ENCODE measurements at places on chromosomes 12 and 14.

DNA sequence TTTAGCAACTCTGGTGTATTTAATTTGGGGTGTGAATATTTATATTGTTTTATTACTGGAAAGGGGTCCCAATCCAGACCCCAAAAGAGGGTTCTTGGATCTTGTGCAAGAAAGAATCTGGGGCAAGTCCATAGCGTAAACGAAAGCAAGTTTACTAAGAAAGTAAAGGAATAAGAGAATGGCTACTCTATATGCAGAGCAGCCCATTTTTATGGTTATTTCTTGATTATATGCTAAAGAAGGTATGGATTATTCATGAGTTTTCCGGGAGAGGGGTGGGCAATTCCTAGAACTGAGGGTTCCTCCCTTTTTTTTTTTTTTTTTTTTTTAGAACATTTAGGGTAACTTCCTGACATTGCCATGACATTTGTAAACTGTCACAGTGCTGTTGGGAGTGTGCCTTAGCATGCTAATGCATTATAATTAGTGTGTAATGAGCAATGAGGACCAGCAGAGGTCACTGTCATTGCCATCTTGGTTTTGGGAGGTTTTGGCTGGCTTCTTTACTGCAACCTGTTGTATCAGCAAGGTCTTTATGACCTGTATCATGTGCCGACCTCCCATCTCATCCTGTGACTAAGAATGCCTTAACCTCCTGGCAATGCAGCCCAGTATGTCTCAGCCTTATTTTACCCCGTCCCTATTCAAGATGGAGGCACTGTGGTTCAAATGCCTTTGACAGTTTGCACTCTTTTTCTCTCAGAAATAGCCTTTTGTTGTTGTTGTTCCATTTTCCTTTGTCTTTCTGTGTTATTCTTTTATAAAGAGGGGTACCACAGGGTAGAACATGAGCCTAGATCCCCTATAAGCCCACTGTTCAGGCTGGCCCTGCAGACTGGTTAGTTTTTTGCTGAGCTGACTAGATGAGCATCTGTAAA, 75.5 kb upstream of the DCD start:
- DNase-seq: no peak

GRCh38 chr12:15268927-15269552, 47.8 kb upstream of the RERG start:
- peak; percentile 56 for DNase-seq

DNA sequence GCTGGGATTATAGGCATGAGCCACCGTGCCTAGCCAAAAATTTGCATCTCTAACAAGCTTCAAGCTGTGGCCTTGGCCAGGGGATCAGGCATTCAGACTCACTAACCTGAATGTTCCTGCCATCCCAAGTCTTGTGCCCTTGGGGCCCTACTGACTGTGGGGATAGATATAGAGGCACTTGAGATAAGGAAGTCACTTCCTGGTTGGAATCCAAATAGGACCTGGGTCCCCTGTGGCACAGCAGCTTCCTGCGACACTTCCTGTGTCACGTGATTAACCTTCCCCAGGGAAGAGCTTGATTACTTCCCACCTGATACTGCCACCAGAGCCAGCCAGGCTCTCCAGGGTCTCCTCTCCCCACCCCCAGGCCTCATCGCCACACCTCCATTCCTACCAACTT, 128.2 kb downstream of the BCL11B start:
- no peak for DNase-seq

DNA sequence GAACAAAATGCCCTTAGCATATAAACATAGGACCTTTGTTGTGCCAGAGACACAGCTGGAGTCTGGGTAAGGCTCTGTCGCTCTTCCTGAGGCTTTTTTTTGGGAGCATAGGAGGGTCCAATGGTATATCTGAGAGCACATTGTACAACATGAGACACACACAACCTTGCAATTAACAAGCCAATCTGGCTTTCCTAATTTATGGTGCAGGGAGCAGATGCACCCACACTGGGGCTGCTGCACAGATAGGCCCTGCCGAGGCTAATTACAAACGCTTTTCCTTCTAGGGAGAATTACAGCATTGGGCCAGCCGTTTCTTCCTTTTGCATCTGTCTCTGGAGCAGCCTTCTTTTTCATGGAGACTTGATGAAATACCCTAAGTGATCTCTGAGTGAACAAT, 75.0 kb upstream of the OVCH1 start:
- no peak for DNase-seq

DNA sequence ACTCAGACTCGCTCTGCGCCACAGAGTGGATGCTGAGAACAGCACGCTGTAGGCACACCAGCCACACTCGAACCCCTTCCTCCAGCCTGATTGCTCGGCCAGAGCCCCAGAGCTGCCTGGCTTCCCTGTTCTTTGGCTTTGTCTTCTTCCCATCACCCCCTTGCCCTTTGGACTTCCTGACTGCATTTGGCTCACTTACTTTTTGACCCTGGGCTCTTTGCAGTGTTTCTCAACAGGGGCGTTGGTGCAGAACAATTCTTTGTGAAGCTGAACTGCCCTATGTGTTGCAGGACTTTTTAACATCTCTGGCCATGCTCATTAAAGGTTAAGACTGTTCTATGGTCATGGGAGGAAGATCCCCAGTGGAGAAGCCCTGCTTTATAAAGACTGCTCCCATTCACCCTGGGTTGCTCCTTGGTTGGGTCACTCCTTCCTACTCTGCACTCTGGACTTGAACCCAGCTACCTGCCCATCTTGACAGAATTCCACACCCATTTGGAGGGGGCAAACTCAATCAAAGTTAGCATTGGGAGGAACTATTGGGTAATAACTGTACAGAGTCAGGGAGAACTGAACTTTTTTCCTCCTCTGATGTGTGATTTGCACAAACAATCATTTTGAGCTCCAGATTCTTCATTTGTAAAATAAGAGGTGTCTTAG, 127.7 kb upstream of the PLEKHG7 start:
- no peak for DNase-seq

DNA sequence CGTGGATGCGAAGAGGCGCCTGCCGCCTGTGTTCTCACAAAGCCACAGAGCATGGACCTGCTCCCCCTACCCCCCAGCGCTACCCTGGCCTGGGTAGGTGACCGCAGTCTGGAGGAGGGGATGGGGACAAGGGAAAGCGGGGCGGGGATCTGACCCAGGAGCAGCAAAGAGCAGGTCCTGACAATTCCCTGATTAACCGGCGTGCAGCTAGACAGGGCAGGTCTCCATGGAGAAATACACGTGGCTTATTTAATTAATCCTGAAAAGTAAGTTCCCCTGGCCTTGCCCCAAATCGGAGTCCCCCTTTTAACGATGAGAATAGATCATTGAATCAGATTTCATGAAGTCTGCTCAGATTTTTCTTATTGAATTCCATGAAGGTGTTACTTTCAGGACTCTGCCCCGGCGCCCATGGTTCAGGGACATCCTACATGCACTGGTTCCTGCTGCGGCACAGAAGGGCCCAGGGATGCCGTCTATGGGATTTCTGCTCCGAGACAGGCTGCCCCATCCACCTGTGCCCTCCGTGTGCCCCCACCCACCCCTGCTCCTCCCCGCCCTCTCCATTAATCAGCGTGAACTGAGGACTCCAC, 251.0 kb upstream of the SFSWAP start:
- DNase-seq: no peak

DNA sequence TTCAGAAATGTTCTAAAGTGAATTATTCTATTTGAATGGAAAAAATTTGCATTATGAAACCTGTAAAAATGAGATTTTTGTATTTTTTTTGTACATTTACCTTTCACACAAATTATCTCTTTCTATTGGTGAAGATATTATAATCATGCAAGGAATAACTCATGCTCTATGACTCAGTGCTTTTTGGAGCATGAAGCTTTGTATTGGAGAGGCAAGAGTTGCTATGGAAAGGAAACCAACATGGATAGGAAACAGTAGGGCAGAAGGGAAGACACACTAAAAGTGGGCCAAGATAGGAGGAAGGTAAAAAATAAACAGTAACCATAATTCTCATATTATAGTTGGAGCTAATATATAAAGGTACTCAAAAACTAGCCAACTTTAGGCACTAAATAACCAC, 79.0 kb downstream of the PLCZ1 start:
- DNase-seq: no peak

GRCh38 chr12:76634133-76634532, 74.6 kb upstream of the OSBPL8 start:
- no peak for DNase-seq

DNA sequence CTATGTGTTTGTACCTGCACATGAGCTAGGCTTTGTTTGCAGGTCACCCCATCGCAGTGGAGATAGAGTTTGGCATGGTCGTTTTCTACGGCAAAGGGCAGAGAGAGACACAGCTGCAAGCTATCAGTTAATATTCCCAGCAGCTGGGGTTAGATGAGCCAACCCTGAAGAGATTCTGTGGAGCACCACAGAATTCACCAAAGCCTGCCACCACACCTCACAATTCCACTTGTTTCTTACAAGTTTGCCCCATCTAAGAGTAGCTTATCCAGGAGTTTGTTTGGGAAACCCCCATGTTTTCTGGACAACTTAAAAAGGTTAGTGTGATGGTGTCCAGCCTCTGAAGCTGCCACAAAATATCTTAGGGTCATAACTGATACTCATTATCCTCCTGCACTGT, 20.0 kb upstream of the HIF1A start:
- DNase-seq: no peak

GRCh38 chr12:120100630-120101029, 15.9 kb downstream of the RAB35 start:
- no peak for DNase-seq

- no peak for DNase-seq
Measured at GRCh38 chr14:102802834-102803523, 25.7 kb downstream of the TRAF3 start.

DNA sequence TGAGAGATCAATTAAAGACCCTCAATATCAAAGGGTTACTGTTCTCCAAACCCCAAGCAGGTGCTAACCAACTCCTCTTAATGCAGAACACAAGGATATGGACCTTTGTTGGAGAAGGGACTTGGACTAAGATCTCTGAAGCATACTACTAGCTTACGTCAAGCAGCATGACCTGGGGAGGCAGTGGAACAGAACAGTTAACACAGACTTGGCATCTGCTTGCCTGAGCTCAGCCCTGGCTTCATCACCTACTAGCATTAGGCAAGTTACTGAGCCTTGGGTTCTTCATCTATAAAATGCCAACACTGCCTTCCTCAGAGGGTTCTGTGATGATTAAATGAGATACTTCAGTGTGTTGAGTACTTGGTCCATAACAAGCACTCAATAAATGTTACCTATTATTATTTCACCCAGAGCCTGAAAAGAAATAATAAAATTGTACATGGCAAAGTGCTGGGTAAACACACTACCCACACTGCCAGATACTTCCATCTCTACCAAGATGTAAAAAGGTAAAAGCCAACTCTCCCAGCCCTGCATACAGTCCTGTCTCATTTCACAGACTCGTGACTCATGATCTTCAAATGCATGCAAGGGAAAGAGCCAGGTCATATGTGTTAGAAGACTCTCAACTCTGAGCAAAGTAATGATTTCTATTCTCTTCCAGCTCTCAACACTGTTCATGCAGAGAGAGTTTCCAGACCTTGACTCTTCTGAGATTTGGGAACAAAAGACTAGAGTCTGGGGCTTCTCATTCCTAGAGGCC, 39.7 kb downstream of the FMNL3 start:
- no peak for DNase-seq

GRCh38 chr12:46917821-46918220, 92.0 kb upstream of the SLC38A4 start:
- no peak for DNase-seq

DNA sequence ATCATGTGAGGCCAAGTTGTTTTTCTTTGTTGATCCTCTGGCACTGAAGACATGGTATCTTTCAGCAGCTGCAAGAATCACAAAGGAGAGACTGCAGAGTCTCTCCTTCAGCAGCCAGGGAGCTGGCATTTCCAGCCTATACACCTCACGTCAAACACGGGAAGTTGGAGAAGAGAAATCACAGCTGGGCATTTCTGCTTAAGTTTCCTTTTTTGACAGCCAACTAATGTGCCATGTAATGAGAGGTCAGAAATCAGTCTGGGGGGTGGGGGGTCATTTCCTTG, 28.3 kb downstream of the PHLDA1 start:
- no peak for DNase-seq

GRCh38 chr12:92064422-92064821, 81.2 kb downstream of the BTG1 start:
- DNase-seq: no peak

DNA sequence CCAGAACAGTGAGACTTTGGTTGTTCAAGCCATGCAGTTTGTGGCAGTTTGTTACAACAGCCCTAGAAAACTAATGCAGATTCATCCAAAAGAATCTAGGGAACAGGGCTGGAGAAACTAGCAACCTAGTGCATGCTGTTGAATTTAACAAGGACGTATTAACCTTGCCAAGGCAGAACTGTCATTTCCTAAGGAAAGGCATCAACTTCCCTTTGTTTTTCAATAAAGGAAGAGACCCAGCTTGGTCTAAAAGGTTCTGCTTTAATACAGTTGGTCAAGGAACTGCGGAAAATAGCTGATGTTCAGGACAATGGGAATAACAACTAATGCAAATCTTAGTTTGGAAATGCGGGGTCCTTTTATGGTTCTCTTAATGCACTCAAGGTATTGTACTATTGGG, 11.5 kb downstream of the AK7 start:
- DNase-seq: no peak

DNA sequence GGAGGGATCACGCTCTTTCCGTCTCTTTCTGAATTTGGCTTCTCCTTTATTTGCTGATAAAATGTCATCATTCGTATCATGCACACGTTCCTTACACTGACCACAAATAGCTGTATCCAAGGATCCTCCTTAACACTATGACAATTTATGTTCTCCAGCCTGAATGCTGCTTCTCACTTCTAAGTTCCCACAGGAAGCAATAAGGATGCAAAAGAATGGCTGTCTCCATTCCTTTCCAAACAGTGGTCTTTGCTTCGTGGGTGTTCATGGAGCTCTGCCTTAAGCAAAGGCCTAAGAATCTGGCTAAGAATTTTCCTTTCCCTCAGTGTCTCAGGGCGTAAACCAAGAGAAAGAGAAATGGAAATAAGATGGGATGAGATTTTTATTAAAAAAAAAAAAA, 200.2 kb downstream of the ITPR2 start:
- DNase-seq: no peak

- DNase-seq: no peak
Measured at GRCh38 chr12:128627659-128628058, 196.1 kb downstream of the SLC15A4 start.

DNA sequence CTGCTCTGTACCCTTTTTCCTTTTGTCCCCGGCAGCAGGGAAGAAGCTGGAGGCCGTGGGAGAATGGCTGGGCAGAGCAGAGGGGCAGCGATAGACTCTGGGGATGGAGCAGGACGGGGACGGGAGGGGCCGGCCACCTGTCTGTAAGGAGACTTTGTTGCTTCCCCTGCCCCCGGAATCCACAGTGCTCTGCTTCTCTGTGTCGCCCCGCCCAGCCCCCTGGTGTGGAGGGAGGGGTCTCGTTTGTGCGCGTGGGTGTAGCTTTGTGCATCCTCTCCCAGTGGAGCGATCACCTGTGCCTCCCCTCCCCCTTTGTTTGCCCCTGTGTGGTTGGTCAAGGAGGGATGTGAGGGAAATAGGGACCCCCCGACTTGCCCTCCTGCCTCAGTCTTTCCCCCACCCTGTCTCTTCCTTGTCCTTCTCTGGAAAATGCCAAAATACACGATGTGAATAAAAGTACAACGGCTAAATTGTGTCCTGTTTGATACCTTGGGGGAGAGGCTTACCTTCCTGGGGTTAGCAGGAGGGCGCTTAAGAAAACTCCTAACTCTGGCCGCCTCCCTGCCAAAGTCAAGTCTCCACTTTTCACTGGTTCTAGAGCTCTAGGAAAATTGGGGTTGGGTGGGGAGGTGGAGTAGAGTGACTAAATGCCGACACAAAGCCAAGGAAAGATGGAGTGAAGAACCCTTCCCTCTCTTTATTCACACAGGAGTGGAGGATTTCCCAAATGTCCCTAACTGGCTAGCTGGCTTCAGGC, 990 bp upstream of the TPI1 start:
- DNase-seq: no peak
